ENCODE measurements at places on chromosomes 16 and 17.
A peak's percentile ranks its signal among the peaks of the same experiment; 100 is the strongest.

DNA sequence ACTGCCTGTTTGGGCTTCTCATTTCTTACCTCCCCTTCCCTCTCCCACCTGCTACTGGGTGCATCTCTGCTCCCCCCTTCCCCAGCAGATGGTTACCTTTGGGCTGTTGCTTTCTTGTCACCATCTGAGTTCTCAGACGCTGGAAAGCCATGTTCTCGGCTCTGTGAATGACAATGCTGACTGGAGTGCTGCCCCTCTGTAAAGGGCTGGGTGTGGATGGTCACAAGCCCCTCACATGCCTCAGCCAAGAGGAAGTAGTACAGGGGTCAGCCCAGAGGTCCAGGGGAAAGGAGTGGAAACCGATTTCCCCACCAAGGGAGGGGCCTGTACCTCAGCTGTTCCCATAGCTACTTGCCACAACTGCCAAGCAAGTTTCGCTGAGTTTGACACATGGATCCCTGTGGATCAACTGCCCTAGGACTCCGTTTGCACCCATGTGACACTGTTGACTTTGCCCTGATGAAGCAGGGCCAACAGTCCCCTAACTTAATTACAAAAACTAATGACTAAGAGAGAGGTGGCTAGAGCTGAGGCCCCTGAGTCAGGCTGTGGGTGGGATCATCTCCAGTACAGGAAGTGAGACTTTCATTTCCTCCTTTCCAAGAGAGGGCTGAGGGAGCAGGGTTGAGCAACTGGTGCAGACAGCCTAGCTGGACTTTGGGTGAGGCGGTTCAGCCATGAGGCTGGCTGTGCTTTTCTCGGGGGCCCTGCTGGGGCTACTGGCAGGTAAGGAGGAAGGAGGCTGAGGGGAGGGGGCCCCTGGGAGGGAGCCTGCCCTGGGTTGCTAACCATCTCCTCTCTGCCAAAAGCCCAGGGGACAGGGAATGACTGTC is at the start of gene CD68:
Gene CD68 (plus strand): TSS at position 638 of the 833 bp plus-strand sequence. CDS start 40 bp downstream, at position 678.
- DNase-seq: peak; percentile 76

DNA sequence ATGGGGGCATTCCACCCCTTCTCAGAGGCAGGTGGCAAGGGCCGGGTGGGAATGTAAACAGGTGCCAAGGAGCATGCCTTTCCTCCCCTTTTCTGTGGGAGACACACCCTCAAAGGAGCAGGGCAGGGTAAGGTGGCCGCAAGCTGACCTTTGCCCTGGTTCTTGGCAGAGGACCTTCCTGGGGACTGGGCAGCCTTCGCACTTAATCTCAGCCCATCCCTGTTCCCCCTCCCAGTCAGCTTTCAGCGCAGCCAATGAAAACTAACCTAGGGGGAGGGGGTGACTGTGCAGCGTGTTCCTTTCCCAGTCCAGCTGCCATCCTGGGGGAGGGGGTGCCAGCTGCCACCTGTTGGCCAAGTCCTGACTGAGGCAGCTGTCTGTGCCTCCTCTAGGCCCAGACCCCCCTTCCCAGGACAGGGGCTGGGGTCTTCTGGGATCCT is 2.8 kb downstream of the TRAF4 start:
- no peak for DNase-seq

DNA sequence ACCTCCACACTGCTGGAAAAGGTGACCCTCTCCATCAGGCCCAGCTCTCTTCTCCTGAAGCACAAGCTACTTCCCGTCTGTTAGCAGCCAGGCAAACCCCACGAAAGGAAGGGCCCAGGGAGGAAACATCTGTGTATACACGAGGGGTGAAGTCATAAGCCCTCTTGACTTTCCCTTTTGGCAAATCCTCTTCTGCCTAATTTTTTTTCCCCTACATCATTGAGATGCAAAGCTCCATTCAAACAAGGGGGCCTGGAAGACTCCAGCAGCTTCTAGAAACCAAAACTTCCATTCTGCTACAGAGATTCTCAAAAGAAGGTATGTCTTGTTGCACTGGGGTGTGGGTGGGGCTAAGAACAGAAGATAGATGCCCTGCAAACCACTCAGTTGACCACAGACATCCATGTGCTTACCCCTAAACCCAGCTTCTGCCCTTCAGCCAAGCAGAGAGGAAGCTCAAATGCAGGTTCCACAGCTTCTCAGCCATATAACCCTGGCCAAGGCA is 145.6 kb upstream of the RCVRN start:
- no peak for DNase-seq

DNA sequence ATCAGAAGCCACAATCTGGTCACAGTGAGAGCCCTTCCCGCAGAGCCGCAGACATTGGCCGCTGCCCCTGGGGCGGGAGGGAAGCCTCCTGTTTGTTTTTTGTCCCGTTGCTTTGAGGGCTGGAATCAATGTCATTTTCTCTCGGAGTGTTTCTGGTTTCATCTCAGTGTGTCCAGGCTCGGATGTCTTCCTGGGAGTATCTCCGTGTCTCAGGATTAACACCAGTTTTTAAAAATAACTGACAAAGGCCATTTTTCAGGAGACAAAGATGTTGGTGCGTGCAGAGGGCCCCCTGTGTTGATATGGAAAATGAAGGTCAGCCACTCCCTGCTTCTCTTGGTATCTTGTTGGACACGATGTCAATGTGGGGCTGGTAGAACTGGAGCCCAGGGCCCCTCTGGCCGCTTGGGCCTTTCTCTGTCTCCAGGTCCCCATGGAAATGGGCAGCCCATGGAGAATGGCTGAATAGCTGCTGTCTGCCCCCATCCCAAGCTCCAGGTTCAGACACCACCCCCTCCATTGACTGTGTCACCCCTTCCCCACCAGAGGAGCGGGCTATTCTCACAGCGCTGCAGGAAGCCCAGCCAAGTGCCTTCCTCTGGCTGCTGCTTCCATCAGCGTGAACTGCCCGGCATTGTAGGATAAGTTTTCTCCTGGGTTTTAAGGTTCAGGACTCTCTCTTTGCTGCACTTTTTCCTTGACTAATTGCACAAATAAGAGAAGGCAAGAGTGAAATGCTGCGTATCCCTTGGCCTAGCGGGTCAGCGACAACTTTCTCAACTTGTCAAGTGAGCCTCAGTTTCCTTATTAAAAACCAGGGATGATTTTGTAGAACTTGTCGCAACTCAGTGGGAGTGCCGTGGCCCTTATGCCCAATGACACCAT is 72.2 kb upstream of the METTL9 start:
- no peak for DNase-seq

- no peak for DNase-seq
These were observed 3.3 kb downstream of the MEAK7 start for GRCh38 chr16:84501077-84501735.

DNA sequence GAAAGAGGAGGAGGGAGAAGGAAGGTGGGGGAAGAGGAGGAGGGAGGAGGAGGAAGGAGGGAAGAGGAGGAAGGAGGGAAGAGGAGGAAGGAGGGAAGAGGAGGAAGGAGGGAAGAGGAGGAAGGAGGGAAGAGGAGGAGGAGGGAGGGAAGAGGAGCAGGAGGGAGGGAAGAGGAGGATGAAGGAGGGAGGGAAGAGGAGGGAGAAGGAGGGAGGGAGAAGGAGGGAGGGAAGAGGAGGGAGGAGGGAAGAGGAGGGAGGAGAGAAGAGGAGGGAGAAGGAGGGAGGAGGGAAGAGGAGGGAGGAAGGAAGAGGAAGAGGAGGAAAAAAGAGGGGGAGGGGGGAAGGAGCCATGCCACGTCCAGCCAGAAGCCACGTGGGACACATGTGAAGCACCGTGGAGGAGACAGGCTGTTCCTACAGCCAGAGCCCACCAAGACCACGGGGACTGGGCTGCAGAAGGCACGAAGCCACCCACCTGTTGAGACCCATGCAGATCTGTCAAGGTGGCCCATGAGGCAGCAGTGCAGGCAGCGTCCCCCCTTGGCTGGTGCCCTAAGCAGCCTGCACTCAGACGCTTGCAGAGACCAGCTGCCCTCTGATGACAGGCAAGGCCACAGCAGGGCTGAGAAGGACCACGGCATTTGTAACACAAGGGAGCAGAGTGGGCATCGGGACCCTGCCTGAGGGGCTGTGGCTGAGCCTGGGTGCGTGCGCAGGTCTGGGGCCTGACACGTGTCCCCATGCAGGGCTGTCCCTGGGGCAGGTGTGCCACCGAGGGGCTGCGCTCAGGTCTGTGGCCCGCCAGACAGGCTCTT is 10.3 kb downstream of the NDUFAF8 start:
- no peak for DNase-seq

DNA sequence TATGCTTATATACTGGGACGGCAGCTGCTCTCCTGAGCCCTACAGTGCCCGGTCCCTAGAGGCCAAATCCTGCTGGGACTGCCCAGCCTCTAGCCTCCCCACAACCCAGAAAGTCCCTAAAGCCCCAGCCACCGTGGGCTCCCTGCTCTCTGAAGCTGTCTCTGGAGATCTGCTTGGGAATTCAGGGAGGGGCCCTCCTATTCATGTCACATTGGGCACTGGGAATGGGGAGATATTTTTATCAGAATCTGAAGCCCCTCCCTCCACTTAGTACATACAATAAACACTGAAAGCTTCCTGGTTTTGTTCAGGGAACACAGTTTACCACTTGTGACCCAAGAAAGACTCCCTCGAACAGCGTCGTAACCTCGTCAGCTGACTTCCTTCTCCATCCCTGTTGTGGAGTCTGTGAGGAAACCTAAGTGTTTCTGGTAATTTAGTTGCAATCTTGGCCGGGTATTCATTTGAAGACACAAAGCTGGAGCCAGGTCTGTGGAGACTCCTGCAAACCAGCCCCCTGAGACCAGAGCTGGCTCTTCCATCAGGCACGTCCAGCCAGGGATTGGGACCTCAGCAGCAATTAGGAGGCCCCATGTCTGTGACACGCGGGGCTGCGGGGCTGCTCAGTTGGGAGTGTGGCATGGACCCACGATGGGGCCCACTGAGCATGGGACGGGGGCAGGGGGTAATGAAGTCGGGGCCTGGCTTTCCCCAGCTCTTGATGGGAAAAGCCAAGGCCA is 38.5 kb downstream of the PGS1 start:
- no peak for DNase-seq
